LNCaP clone FGC (cell line): ENCODE measurements at places on chromosomes 2 and 18.

- DNase-seq, result no peak
Observed at GRCh38 chr2:43637030-43637803, at the start of gene PLEKHH2. Gene PLEKHH2 (plus strand): TSS chr2:43637260. CDS start chr2:43644674, 7,414 bp downstream.

DNA sequence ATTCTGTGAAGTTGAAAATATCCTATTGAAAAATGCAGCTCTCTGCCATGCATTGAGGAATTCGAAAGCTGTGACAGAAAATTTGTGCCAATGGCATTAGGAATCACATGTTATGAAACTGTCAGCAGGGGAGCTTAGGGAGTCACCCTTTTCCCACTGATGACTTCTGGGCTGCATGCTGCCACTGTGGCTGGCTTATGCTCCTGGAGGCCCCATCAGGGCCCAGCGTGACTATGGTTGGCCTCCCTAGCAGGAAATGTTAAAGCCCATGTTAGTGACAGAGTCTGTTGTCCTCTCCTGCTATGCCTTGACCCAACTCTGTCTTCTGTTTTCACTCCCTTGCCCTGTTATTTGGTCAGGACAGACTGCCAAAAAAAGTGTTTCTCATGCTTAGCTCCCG lies 139.5 kb upstream of the DAPL1 start:
- DNase-seq, result no peak

DNA sequence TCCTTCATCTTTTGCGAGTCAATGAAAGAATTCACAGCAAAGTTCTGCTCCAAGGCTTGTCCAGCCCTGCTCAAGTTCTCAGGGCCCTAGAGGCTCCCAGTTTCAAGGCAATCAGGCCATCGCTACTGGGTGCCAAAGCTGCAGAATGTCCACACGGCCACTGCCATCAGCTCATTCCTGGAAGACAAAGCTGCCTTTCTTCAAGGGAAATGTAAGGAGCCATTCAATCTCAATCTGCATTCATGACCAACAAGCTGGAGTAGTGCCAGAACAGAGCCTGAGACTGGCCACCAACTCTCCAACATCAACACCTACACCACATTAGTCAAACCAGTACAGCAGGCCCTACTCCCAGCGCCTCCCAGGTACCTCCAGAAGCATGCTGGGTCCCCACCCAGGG lies 202.2 kb downstream of the TCF4 start:
- DNase-seq, result no peak

DNA sequence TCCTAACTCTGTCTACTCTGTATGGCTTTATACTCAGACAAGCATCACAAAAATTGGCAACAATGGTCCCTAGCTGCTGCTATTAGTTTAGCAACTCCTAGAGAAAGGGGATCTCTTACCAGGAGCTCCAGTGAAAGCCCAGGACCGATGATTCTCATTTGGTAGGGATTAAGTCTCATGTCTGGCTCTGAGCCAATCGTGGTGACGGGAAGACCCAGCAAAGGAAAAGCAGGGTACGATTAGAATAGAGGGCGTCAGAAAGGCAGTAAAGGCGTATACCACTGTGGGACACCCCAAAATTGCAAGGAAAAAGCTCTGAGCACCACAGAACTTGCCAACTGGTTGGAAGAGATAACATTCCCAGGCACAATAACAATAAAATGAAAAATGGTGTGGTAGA lies 129.5 kb downstream of the MTCL1 start:
- DNase-seq, result no peak

DNA sequence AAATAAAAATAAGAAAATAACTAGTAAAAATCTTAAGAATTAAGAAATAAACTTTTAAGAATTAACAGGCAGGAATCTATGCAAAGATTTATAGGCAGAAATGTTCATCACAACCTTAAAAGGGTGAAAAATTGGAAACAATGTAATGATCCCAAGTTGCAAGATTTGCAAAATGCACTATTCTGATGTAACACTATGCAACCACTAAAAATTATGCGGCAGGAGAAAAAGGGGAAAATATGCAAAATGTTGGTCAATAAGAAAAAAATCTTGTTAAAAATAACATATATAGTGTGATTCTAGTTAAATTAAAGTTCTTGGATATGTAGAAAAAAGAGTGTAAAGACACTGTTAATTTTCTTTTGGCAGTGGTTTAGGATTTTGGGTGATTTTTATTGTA lies 132.8 kb downstream of the UPP2 start:
- DNase-seq, result no peak

DNA sequence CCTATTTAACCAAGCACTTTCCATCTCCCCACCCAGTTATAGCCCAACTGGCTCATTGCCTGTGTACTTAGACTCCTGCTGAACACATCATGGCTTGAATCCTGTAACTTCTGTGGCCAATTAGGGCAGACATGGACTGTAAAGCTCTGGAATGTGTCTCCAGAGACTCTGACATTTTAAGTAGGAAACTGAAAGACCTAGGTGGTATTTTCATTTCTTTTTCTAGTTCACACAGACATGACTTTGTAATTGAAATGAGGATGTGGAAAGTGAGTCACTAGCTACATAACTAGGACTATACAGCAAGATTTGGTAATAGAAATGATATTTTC lies 12.2 kb downstream of the DOK1 start:
- no peak for DNase-seq

- DNase-seq, result no peak
Observed at GRCh38 chr2:237393523-237393922, 20.4 kb downstream of the COL6A3 start.

- no peak for DNase-seq
Observed at GRCh38 chr2:54475285-54475684, 19.2 kb downstream of the SPTBN1 start.

DNA sequence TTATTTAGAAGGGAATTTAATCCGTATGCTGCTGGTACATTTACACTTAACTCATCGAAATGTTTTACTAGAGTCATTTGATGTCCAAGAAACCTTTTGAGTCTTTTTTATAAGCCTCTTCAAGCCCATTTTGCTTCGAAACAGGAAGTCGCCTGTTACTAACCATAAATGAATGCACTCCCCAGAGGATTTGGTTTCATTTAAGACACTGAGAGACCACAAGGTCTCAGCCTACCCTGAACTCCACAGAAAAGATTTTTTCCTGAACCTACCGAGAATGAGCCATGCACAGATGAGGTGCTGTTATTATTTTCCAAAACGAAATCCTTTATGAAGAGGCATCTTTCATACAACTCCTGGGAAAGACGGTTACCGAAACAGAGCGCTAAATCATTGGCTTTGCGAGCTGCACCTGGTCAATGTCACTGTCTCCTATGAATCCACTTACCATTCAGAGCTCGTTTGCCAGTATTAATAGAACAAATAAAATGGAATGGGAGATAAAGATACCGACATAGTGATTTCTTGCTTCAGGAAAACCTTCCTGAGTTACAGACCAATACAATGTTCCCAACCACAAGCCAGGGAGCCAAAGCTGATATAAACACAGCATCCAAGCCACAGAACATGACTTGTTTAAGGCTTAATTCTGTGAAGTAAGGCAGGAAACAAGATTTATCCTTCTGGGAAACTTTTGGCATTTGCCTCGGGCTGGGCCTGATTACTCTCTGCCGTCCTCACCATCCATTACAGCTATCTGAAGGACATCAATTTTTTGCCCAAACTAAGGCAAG lies 382.1 kb downstream of the OSR1 start:
- DNase-seq, result no peak

- DNase-seq, result no peak
Observed at GRCh38 chr2:225994748-225995405, 595.4 kb downstream of the NYAP2 start.

DNA sequence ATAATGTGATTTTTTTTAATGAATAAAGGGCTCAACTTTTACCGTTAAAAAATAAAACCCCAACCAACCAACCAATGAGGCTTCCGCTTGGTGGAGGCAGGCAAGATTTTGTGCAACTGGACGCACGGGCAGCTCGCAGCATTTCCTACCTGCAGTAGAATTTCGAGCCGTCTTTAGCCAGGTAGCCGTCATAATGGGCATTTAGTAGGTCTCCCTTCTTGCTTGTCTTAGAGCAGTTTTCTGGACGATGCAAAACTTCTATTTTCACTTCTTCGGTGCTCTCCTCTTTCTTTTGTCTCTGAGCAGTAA lies 316 bp downstream of the FKBP7 start:
- DNase-seq, result no peak

GRCh38 chr18:5669585-5669984 lies 125.8 kb upstream of the EPB41L3 start:
- no peak for DNase-seq

DNA sequence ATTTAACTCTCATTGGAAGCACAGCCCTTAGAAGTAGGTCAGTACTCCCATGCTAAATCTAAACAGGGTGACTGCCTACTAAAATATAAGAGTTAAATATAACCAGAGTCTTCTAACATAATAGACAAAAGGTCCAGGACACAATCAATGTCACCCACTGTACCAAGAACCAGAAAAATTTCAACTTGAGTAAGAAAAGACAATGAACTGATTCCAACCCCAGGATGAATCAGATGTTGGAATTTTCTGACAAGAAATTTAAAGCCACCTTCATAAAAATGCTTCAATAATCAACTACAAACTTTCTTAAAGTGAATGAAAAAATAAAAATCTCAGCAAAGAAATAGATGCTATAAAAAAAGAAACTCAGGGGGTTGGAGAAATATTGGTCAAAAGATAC lies 71.3 kb upstream of the NPAS2 start:
- DNase-seq, result no peak

DNA sequence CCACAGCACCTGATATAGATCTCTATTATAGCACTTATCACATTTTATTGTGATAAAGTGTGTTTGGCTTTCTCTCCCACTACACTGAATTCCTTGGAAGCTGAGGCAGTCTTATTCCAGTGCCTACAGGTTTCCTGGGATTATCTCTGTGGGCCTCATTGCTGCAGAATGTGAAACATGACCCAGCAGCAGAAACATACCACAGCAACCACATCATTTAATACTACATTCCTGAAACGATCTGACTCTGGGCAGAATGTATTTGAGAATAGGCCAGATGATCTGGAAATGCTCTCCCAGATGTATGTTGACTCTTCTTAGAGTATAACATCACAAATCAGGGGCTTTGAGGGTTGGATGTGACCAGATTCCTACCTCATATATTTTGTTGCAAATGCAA lies 323.5 kb upstream of the TANK start:
- no peak for DNase-seq

DNA sequence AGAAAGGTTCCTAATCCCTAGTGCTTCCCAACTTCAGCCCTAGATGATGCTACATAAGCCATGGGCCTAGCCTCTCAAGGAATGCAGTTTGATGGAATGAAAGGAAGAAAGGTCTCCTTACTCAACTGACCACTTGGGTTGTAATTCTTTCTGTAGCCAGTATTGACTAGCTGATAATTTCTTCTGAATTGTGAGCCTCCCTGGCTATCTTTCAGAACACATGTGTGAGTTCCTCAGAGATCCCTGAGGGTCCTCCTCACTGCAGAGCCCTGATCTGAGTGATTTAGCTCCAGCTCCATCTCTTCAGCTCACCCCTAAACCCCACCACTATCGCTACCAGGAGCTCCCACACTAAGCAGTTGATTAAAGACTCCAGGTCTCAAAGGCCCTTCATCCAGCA lies 31.5 kb downstream of the CFAP210 start:
- no peak for DNase-seq

DNA sequence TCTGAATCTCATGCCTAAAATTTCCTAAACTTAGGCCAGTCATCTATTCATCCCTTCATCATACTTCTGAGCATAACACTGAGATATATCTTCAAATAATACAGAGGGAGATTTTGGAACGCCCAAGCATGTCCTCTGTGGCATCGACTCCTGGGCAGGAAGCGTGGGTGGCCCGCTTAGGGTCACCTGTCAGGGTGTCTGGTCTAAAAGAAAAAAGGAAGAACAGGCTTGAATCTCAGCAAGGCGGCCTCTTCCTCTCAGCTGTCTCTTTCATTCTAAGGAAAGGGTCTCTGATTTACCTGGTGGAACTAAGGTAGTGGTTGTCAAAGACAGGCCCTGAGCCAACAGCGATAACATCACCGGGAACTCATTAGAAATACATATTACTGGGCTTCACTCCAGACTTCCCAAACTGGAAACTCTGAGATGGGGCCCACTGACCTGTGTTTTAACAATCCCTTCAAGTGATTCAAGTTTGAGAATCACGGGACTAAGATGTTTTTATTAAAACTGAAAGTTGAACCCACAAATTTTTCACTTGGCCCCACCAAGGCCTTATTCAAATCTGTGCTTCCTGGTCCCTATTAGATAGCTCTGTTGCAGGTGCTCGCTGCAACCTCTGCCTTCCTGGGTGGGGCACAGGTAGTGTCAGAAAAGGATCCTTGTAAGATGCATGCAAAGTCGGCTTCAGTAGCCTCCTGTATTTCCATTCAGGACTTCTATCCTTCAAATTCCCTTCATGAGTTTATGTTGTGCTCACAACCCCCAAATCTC lies 162.3 kb upstream of the CCDC68 start:
- DNase-seq, result no peak

DNA sequence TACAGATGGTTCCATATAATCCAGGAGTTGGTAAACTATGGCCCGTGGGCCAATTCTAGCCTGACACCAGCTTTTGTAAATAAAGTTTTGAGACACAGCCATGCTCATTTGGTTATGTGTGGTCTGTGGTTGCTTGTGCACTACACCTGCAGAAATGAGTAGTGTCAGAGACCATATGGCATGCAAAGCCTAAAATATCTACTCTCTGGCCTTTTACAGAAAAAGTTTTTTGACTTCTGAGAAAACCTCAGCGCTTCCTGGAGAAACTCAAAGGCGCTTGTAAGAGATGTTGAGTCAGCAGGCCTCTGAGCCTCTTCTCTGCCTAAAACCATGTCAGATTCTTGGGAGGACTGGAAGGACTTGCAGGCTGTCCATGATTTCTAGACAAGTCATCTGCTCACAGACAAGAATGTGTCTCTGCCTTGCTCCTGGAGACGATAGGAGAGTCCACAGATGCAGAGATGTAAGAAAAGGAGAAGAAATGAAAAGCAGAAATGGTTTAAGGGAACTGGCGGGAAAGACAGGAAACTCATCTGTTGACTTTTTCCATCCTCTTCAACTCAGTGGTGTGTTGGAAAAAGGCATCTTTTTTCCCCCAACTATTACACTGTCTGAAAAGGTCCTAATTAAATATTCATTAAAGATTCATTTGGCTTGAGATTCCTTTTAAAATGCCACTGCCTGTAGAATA lies 5.2 kb downstream of the TTC39C start:
- no peak for DNase-seq

GRCh38 chr2:183089192-183089851 lies 10.8 kb downstream of the DUSP19 start:
- no peak for DNase-seq

DNA sequence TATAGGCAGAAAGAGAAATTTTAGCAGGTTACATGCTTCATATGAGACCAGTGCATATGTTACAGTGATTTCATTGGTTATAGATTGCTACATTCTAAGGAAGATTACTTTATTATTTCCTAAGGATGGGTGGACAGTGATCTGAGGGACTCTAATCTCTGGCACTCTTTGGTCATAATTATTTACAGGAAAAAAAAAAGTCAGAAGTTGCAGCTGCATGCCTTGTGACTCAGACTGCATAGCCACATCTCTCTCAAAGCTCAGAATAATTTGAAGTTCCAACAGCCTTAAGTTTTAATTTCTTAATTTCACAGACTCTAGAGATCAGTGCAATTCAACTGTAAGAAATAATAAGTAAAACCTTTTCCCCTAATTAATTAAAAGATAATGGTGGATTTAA lies 27.1 kb upstream of the BARD1 start:
- DNase-seq, result no peak
